ENCODE measurements at places on chromosomes 11 and 22. TPM values are rescaled to one million over a fixed set of nuclear protein-coding genes. Genes with fewer than 3 reads are reported as not detected.

DNA sequence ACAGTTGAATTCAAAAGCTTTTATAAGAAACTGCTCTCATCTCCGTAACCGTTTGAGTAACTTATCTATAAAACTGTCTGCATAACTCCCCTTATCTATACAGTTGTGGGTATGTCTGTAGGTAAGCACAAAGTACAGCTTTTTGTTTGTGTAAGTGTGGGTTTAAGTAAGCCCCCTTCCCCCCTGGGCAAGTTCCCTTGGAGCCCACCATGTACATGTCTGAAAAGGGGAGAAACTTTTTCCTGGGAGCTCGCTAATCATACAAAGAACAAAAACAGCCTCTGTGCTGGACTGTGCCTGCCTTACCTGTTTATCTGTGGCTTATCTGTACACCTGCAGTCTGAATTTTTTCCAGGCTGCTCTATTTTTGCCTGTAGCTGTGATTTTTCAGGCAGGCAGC is 36.3 kb upstream of the TMEM45B start:
- no peaks in the 10 kb centered on the region for H3K4me1 ChIP-seq
- H3K4me3 ChIP-seq: no peak overlapping the region
- H3K27me3 ChIP-seq: no peaks in the 10 kb centered on the region
- no peak overlapping the region for H3K27ac ChIP-seq
- no peak for DNase-seq

GRCh38 chr22:42655693-42656092 is 6.5 kb upstream of the CYB5R3 start:
- H3K27ac ChIP-seq: no peak overlapping the region
- H3K36me3 ChIP-seq: no peaks in the 10 kb centered on the region
- no peaks in the 10 kb centered on the region for H3K27me3 ChIP-seq
- DNase-seq: no peak

Gene PEX16
- total RNA-seq: 34.8 TPM

Gene OR52E4
- not detected for total RNA-seq

Gene MAP6
- total RNA-seq: 17.8 TPM

Gene JRKL
- 20.2 TPM for total RNA-seq

DNA sequence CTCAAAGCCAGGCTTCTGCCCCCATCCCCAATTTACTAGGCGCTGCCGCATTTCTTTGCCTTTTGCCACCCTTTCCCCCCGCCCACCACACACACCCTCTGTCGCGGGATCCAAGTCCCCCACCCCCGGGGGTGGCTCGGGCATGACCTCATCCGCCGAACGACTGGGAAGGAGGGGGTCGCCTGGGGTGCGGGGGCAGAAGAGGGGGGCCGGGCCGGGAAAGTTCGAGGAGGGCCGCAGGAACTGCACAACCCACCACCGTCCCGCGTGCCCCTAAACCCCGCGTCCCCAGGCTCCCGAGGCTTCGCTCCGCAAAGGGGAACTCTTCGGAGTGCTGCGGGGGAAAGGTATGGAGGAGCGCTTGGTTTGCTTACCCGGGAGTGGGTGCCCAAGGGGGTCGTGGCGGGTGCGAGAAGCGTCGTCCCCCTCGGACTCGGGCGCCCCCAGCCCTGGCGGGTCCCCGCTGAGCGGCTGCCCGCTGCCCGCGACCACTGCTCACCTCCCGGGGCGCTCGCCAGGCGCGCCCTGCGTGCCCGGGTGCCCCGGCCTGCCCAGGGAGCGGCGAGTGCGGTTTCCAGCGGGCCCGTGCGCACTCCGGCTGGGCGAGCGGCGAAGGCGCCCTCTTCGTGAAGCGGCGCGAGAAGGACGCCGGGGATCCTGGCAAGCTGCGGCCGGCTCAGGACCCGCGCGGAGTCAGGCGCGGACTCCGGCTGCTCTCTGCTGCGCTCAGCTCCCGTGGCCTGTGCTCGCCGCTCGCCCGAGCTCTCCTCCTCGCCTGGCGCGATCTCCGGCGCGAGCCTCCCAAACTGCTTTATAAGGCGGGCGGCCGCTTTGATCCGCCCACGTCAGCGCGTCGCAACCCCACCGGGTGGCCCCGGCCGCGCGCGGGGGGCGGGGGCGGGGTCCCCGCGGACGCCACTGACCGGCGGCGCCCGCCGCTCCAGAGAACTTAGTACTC is 4.0 kb upstream of the WNT11 start:
- DNase-seq: peak; percentile 91
- no peak overlapping the region for H3K27ac ChIP-seq
- H3K4me1 ChIP-seq: peaks cover 10% of the 10 kb centered on the region
- H3K27me3 ChIP-seq: no peaks in the 10 kb centered on the region
- peak overlapping the region; percentile 18 for H3K4me3 ChIP-seq

Measured in lung (tissue), 17 donors.